ENCODE measurements at places on chromosomes 6 and 20.

- DNase-seq: no peak
Measured at GRCh38 chr6:43896329-43897255, 126.6 kb downstream of the VEGFA start.

GRCh38 chr6:157579467-157580031 is 198.6 kb downstream of the ZDHHC14 start:
- no peak for DNase-seq

GRCh38 chr6:120056085-120056484 is 706.5 kb upstream of the MAN1A1 start:
- DNase-seq: no peak

DNA sequence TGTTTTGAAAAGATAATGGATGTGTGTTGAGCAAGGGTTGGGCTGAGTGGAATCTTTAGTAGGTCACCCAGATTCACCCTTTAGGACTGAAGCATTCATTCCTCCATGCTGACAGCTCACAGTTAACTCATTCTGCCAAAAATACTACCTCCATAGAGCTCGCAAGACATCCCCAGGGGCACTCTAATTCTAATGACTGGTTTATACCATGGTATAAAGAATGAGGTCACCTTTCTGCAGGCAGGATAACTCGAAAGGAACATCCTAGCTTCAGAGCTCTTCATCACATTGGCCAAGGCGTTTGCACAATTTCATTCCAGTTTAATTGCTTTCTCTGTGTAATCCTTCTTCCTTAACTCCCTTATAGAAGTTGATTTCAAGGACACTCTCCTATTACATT is 1257.2 kb upstream of the EYS start:
- no peak for DNase-seq

GRCh38 chr6:71190809-71191208 is 97.8 kb upstream of the OGFRL1 start:
- DNase-seq: no peak

DNA sequence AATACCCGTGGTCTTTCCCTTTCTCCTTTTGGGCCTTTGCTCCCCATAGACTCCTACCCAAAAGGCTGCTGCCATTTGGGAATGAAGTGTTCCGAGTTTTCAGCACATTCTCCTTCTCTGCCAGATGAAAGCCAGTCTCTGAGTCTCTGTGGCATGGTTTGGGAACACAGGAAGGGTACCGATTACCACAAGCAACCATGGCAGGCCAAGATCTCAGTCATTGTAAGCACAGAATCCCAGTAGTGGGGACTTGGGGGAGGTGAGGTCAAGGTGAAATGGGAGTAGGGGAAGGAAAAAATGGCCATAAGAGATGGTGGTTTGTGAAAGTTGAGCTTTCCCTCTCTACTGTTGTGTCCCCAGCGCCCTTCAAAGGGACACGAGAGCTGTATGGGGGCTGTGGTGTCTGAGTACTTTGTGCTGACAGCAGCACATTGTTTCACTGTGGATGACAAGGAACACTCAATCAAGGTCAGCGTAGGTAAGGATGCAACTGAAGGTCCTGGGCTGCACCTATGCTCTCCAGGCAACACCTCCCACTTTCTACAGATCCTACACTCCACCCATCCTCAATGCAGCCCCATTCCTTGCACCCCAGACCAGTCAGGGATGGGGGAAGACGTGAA is 4.1 kb downstream of the CFB start:
- DNase-seq: no peak

All from natural killer cell treated with Interleukin-12 subunit alpha and Interleukin-12 subunit beta and Interleukin-15 and Interleukin-18, amount 100 ng/mL, for 72 hours (primary cell).